ENCODE measurements at places on chromosomes 6 and 20. TPM values are rescaled to one million over a fixed set of nuclear protein-coding genes. Genes with fewer than 3 reads are reported as not detected.

GRCh38 chr6:57108691-57109090 is 18.7 kb downstream of the ZNF451 start:
- DNase-seq = no peak

The CDH26 gene
- polyA plus RNA-seq = 1.3 TPM

GRCh38 chr20:57047281-57048026 is 219.0 kb downstream of the BMP7 start:
- DNase-seq = no peak

The RIN2 gene
- 20.3 TPM for polyA plus RNA-seq

The FIG4 gene
- polyA plus RNA-seq = 15.1 TPM

DNA sequence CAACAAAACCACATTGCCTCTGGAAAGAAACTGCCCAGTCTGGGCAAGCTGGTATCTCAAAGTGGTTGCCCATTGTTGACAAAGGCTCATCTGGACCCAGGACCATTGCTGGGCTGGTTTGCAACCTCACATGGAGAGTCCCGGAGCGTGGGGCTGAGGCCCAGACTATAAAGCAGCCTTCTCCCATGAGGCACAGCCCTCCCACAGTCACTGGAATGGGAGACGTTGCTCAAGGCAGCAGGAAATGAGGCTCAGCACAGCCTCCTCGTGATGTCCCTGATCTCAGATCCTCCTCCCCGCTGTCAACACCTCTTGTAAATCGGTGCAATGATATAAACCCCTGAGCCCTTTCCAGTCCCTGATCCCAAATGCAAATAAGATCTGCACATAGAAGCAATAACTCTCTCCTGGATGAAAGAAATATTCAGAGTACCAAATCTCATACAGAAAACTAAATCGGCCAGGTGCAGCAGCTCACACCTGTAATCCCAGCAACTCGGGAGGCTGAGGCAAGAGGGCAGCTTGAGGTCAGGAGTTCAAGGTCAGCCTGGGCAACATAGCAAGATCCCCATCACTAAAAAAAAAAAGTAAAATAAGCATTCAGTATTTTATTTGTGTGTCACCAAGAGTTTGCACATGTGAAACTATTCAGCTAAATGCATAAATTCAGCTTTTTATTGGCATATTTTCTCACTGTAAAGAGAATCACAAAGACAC is 103.0 kb upstream of the RREB1 start:
- no peak for DNase-seq

Data from large intestine (tissue), 12 donors.